ENCODE measurements at places on chromosomes 12 and 14. TPM values are rescaled to one million over a fixed set of nuclear protein-coding genes. Genes with fewer than 3 reads are reported as not detected.

GRCh38 chr14:50740856-50741255, 72.8 kb upstream of the SAV1 start:
- no peaks in the 10 kb centered on the region for H3K36me3 ChIP-seq
- no peak overlapping the region for H3K27ac ChIP-seq
- DNase-seq: no peak

DNA sequence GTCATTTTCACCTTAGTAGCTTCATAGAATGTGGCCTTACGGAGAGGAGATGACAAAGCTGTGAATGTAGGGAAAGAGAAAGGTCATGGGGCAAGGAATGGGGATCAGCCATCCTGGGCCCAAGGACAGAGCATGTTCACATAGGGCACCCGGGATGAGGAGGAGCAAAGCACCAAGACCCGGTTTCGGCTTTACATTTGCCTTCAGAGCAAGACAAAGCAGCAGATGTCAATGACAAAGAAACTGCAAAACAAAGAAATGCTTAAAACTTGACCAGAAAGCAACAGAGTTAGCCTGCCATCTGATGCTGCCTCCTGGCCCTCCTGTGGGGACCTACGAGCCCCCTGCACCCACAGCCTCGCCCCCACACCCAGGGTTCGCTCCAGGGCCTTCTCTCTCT, 249.2 kb downstream of the SLC41A2 start:
- H3K27me3 ChIP-seq: peaks cover 6% of the 10 kb centered on the region
- no peak for DNase-seq
- no peaks in the 10 kb centered on the region for H3K4me1 ChIP-seq

DNA sequence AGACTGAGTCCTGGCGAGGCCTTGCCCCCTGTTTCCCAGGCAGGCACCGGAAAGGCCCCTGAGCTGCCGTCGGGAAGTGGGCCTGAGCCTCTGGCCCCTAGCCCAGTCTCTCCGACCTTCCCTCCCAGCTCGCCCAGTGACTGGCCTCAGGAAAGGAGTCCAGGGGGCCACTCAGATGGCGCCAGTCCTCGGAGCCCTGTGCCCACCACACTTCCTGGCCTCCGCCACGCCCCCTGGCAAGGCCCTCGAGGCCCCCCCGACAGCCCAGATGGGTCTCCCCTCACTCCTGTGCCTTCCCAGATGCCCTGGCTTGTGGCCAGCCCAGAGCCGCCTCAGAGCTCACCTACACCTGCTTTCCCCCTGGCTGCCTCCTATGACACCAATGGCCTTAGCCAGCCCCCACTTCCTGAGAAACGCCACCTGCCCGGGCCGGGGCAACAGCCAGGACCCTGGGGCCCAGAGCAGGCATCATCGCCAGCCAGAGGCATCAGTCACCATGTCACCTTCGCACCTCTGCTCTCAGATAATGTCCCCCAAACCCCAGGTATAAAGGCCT, 10.9 kb downstream of the TNS2 start:
- H3K27me3 ChIP-seq: peaks cover 11% of the 10 kb centered on the region
- DNase-seq: no peak
- no peak overlapping the region for H3K27ac ChIP-seq
- peaks cover 2% of the 10 kb centered on the region for H3K4me1 ChIP-seq
- no peak overlapping the region for H3K4me3 ChIP-seq

DNA sequence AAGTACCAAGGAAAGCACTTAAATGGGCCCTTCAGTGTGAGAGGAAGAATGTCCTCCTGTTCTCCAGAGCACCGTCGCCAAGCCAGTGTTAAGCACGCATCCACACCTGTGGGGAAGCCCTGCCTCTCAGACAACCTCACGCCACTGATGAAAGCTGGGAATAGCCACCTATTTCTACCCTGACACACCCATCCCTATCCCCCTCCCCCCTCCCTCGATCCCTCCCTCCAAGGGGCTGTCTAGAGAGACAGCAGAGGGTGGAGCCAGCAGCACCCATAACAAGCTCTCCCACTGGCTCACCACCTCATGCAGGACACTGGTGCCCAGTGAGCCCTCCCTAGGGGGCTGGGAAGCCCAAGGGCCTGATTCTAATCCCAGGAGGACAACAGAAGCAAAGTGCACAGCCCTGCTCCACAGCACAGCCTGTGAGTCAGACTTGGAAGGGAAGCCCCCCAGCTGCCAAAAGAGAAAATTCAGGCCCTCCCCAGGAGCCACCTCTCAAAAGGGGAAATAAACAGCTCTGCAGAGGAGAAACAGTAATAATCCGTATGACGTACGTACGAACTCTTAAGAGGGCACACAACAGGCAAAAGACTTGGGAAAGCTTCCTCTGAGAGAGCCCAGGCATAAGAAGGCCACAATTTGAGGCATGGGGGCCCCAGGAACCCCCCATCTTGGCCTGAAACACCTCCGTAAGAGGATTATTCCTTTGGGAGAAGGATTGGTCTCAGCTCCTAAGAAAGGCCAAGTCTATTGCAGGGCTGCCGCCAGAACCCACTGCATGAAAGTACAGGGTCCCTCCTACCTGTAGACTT, 7.8 kb downstream of the PITPNM2 start:
- H3K36me3 ChIP-seq: peaks cover 4% of the 10 kb centered on the region
- DNase-seq: no peak
- H3K4me3 ChIP-seq: no peak overlapping the region

DNA sequence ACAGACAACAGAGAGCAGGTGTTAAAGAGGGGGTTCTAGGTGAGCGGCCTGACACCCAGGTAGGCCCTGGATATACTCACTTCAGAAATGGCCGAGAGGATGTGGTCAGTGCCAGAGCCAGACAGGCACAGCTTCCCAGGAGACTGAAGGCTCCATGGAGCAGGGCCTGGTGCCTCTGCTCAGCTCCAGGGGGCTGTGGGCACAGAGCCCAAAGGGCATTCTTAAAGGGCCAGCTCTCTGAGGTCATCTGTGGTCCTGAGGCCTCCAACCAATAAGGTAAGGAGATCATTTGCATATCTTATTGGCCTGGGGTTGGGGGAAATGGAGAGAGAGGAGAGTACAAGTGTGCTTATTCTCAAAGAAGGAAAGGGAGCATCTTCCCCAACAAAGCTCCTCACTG, 9.7 kb upstream of the PCK2 start:
- no peak overlapping the region for H3K4me3 ChIP-seq
- H3K4me1 ChIP-seq: peaks cover 44% of the 10 kb centered on the region
- peaks cover 21% of the 10 kb centered on the region for H3K27me3 ChIP-seq
- peak overlapping the region; percentile 76 for H3K27ac ChIP-seq

Gene LAG3
- 7.3 TPM for total RNA-seq

Gene KRT83
- not detected for total RNA-seq

Gene FAM181A
- not detected for total RNA-seq

Gene OTOGL
- total RNA-seq: 0.83 TPM

Gene GALNT9
- 13.7 TPM for total RNA-seq
